ENCODE measurements at places on chromosomes 5 and 9.

DNA sequence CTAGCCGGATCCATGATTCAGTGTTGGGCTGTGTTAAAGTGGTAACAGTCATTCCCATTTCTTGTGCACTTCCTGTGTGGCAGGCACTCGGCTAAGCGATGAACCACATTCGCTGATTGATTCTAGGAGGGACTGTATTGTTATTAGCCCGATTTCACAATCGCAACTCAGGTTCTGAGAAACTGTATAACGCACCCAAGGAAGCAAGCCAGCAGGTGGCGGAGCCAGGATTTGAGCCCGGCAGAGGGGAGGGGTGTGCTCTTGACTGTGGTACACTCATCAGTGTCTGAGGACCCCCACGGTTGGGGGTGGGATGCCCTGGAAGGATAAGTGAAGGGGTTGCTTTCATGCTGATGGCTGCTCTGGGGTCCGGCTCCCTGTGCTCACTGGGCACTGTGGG lies 34.7 kb downstream of the LRSAM1 start:
- no peak for DNase-seq

DNA sequence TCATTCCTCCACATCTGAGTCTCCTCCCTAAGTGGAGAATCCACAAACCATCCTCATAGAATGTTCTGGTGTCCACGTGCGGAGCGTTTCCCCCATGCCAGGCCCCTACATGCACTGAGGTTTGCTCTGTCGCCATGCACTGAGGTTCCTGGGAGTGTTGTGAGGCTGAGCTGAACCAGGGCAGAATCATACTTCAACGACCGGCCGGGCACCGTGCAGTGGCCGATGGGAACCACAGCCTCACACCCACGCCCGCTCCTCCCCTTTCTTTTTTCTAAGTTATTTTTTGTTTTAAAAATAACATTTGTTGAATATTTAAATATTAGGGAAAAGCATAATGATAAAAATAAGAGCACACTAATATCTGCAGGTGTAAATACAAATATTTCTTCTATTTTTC lies 260.4 kb upstream of the IRX4 start:
- DNase-seq: no peak

DNA sequence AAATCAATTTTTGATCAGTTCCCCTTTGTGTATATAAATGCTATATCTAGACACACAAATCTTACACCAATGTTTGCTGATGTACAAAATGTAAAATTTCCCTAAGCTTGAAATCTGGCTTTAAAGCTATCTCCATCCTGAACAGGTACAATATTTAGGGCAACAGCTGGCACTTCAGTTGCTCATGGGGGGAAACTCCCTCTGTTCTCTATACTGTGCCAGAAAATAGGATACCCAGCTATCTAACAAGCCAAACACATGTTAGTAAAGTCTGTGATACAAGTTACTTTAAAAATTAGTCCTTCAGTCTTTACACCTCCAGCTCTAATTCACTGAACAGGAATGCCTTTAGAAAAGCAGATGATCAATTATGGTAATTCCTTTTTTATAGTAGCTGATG lies 191.8 kb downstream of the SLF1 start:
- DNase-seq: no peak

GRCh38 chr5:93960042-93960441 lies 218.6 kb upstream of the POU5F2 start:
- DNase-seq: no peak

GRCh38 chr9:90141723-90142122 lies 500.9 kb downstream of the DIRAS2 start:
- DNase-seq: no peak

DNA sequence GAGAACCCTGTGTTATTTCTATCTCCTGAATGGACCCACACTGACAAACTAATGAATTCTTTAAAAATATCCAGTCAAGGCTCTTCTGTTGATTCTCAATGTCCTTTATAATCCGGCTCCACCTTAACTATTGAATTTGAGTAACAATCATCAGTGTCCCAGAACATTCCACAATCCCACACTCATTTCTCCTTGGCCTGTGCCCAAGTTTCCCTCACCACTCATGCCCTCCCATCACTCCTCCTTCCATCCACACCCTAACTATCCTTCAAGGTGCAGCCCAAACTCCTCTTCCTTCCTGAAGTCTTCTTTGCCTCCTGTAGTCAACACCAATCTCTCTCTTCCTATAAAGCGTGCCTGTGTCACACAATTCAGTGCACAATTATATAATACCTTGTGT lies 106.1 kb downstream of the NUDT12 start:
- DNase-seq: no peak

All from activated T-cell treated with anti-CD3 and anti-CD28 coated beads for 24 hours (primary cell).